ENCODE measurements at places on chromosomes 7 and 10. TPM values are rescaled to one million over a fixed set of nuclear protein-coding genes. Genes with fewer than 3 reads are reported as not detected.

The SUMF2 gene
- total RNA-seq: 57.4 TPM

- no peak for DNase-seq
These were observed 159.7 kb downstream of the CCDC3 start for GRCh38 chr10:12841826-12842225.

The LIPM gene
- not detected for total RNA-seq

DNA sequence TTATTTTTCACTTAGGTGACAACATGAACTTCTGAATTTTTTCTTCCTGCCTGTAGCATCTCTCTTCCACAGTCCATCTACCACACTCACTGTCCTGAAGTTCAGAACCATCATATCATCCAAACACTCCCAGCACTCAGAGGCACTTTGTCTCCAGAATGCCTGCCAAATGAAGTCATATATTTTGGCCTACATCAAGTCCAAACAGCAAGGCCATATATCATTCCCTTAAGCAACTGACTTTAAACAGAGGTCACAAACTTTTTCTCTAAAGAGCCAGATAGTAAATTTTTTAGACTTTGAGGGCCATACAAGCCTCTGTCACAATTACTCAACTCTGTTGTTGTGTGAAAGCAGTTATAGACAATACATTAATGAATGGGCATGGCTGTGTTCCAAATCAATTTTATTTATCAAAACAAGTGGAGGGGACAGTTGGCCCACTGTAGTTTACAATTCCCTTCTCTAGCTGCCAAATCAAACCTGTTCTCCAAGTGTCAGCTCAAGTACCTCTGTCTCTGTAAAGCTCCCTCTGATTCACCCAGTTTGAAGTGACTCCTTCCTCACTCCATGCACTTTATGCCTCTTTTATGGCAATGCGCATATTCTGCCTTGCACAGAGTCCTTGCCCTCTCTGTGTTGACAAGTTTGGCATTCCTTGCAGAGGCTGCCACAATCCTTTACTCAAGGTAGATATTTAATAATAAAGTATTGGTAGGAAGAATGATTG lies 305.7 kb downstream of the FZD1 start:
- DNase-seq: peak; percentile 5

DNA sequence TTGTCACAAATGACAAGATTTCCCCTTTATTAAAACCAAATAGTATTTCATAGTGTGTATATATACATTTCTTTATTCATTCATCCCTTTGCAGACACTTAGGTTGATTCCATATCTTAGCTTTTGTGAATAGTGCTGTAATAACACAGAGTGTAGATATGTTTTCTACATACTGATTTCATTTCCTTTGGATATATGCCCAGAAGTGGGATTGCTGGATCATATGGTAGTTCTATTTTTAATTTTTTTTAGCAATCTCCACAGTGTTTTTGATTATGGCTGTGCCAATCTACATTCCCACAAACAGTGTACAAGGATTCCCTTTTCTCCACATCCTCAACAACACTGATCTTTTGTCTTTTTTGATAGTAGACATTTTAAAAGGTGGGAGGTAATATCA lies 46.4 kb downstream of the CSTF2T start:
- no peak for DNase-seq

DNA sequence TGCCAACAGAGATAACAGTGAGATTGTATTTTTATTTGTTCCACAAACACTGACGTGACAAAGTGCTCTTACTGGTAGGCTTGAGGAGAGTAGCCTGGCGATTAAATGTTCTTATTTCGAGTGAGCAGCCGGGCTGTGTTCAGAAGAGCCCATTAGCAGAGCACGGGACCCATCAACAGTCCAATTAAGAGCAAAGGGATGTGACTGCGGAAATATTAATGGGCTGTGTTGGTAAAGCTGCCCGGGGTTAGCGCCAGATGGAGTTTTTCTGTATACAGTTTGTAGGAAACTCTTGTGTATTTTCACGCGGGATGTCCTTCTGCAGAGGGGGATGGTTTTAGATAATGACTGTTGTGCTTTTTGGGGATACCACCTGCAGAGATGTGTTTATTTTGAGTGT lies 104.3 kb downstream of the KIAA1217 start:
- no peak for DNase-seq

The SPDYE5 gene
- not detected for total RNA-seq

The MSS51 gene
- 3.2 TPM for total RNA-seq

The AZGP1 gene
- total RNA-seq: not detected

DNA sequence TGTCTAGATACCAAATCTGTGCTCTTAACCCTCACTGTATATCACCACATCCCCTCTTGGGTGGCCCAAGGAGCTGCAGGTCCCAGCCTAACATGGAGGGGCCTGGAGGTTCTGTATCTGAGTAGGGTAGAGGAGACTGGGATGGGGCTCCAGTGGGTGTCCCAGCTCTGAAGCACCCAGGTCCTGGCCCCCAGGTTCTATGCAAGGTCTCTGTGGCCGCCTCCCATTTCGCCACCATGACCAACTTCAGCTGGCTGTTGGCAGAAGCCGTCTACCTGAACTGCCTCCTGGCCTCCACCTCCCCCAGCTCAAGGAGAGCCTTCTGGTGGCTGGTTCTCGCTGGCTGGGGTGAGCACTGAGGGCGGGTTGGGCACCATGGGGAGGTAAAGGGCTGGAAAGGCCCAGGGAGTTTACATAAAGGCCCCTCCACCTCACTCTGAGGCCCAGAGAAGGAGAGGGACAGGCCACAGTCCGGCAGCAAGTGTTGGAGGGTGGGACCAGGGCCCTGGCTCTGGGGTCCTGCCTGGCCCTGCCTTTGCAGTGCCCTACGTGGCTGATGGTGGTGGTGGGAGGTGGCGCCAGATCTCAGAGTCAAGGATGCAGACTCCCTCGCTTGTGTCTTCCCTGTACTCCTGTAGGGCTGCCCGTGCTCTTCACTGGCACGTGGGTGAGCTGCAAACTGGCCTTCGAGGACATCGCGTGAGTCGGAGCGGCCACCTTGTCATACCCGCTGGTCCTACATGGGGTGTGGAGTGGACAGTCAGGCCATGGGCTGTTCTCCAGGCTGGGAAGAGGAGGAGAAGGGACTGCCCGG lies 10.2 kb downstream of the GHRHR start:
- DNase-seq: no peak

All from PC-3 (cell line).